Mucosa of gallbladder (tissue), 1 donor: ENCODE measurements at places on chromosomes 6 and 20. TPM values are rescaled to one million over a fixed set of nuclear protein-coding genes. Genes with fewer than 3 reads are reported as not detected.

Gene FANCE
- total RNA-seq = 2.6 TPM

Gene BPHL
- total RNA-seq = 20.9 TPM

Gene NNAT
- total RNA-seq = 6.3 TPM

Gene COL9A1
- total RNA-seq = 0.09 TPM

GRCh38 chr20:18906046-18906445, 92.5 kb downstream of the SCP2D1 start:
- no peak for DNase-seq

Gene ZCCHC3
- 16.7 TPM for total RNA-seq
